ENCODE measurements at places on chromosomes 4 and X. TPM values are rescaled to one million over a fixed set of nuclear protein-coding genes. Genes with fewer than 3 reads are reported as not detected.

Gene RAB33A
- 1.8 TPM for total RNA-seq

Gene GAGE1
- not detected for total RNA-seq

Gene PITX2
- total RNA-seq: 1.0 TPM

Gene CYBB
- total RNA-seq: 43.2 TPM

Gene CXorf49
- not detected for total RNA-seq

Gene RNF150
- 18.4 TPM for total RNA-seq

Gene SLC10A3
- total RNA-seq: 24.2 TPM

Gene PABPC5
- total RNA-seq: 3.8 TPM

Gene DMRTC1
- not detected for total RNA-seq

Gene PDS5A
- 73.3 TPM for total RNA-seq

GRCh38 chr4:166896254-166896653, 338.0 kb downstream of the SPOCK3 start:
- H3K4me3 ChIP-seq: no peak overlapping the region
- no peak for DNase-seq
- no peak overlapping the region for H3K27ac ChIP-seq
- H3K4me1 ChIP-seq: no peaks in the 10 kb centered on the region
- no peaks in the 10 kb centered on the region for H3K27me3 ChIP-seq
- no peaks in the 10 kb centered on the region for H3K36me3 ChIP-seq

GRCh38 chr4:189845145-189845846, 95.4 kb upstream of the FRG1 start:
- H3K27me3 ChIP-seq: no peaks in the 10 kb centered on the region
- H3K4me1 ChIP-seq: no peaks in the 10 kb centered on the region
- no peaks in the 10 kb centered on the region for H3K36me3 ChIP-seq
- no peak overlapping the region for H3K4me3 ChIP-seq

GRCh38 chr4:85084371-85085094, 118.0 kb upstream of the WDFY3 start:
- H3K4me1 ChIP-seq: no peaks in the 10 kb centered on the region
- no peaks in the 10 kb centered on the region for H3K36me3 ChIP-seq
- no peak for DNase-seq
- no peak overlapping the region for H3K4me3 ChIP-seq

DNA sequence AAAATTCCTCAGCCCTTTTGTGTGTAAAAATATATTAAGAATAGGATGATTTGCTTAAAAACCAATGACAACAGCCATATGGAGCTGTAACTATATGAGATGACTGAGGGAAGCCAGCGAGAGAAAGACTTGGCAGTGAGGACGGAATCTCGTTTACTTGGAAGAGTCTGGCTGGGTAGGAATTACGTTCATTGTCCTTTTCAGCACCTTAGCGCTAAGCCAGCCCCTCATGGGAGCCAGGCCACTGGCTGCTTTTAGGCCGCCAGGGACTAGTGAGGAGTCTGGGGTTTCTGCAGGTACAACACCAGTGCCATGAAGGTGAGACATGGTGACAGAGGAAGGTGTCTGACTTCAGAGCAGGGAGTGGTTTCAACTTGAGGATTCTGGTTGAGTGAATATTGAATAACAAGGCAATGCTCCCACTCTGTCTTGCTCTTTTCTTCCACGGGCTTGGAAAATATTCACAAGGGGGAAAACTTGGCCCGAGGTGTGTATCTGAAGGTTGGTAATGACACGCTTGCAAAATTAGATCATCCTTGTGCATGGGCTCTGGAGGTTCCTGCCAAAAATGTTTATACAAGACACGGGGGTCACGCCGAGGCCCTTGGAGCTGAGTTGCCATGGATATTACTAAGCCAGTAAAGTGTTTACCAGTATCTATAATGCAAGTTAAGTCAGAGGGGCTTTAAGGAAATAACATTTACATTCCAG, 17.4 kb downstream of the KLF3 start:
- peaks cover 15% of the 10 kb centered on the region for H3K4me1 ChIP-seq
- H3K27ac ChIP-seq: no peak overlapping the region
- H3K36me3 ChIP-seq: peaks cover 9% of the 10 kb centered on the region
- no peaks in the 10 kb centered on the region for H3K27me3 ChIP-seq
- no peak for DNase-seq

DNA sequence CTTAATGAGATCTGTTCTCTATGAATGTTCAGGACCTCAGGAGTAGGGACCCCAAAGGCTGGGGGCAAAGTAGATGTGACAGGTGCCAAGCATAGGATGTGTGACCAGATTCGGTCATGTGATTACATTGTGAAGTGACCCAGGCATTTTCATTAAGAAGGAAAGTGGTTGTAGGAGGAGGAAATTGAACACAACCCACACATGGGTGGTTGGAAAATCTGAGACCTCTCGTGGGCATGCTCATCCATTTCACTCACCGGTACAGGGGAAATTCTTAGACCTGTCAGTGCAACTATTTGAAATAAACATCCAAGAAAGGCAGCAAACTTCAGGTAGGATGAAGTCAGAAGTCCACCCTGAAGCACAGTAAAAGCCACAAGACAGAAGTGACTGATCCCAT, 43.5 kb upstream of the CD99 start:
- H3K27ac ChIP-seq: no peak overlapping the region
- H3K4me3 ChIP-seq: no peak overlapping the region
- H3K4me1 ChIP-seq: no peaks in the 10 kb centered on the region
- no peaks in the 10 kb centered on the region for H3K27me3 ChIP-seq
- no peaks in the 10 kb centered on the region for H3K36me3 ChIP-seq

DNA sequence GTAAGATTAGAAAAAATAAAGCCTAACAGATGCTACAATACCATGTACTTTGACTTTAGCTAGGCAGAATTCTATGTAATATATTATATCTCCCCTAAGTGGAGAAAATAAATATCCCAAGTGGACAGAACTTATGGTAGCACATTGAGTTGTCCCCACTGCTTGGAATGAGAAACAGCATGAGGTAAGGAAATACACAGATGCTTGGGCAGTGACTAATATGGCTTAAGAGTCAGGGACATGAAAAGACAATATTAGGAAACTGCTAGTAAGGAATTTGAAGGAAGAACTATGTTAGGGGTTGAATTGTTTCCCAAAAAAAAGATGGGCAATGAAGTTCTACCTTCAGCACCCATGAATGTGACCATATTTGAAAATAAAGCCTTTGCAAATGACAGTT, 2265.1 kb downstream of the PCDH7 start:
- no peak overlapping the region for H3K4me3 ChIP-seq
- DNase-seq: no peak
- no peaks in the 10 kb centered on the region for H3K27me3 ChIP-seq
- H3K27ac ChIP-seq: no peak overlapping the region
- H3K4me1 ChIP-seq: no peaks in the 10 kb centered on the region

DNA sequence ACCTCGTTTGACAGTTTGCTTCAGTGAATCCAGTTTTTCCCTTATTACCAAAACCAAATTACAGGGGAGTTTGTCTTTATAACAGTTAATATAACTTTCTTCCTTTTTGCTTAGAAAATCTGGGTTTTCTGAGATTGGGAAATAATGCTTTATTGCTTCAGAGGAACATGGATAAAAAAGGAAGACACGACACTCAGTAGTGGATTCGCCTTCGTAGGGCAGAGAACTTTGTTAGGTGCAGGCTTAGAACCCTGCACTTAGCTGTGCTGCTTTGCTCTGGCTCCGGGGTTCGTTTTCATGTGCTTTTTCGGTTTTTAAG, 188.2 kb downstream of the SOWAHB start:
- H3K4me3 ChIP-seq: no peak overlapping the region
- H3K27me3 ChIP-seq: no peaks in the 10 kb centered on the region
- peaks cover 5% of the 10 kb centered on the region for H3K36me3 ChIP-seq

GRCh38 chrX:17053502-17053901, 107.0 kb downstream of the REPS2 start:
- H3K27ac ChIP-seq: no peak overlapping the region
- H3K27me3 ChIP-seq: no peaks in the 10 kb centered on the region
- no peak overlapping the region for H3K4me3 ChIP-seq
- H3K36me3 ChIP-seq: no peaks in the 10 kb centered on the region

- H3K4me3 ChIP-seq: no peak overlapping the region
- DNase-seq: no peak
- H3K4me1 ChIP-seq: no peaks in the 10 kb centered on the region
- no peaks in the 10 kb centered on the region for H3K36me3 ChIP-seq
- no peak overlapping the region for H3K27ac ChIP-seq
Measured at GRCh38 chr4:121272526-121272925, 108.3 kb downstream of the QRFPR start.

- no peaks in the 10 kb centered on the region for H3K27me3 ChIP-seq
- no peak overlapping the region for H3K4me3 ChIP-seq
- H3K27ac ChIP-seq: no peak overlapping the region
- H3K4me1 ChIP-seq: peaks cover 2% of the 10 kb centered on the region
- H3K36me3 ChIP-seq: no peaks in the 10 kb centered on the region
- DNase-seq: no peak
Measured at GRCh38 chr4:53688186-53688790, 97.0 kb upstream of the LNX1 start.

DNA sequence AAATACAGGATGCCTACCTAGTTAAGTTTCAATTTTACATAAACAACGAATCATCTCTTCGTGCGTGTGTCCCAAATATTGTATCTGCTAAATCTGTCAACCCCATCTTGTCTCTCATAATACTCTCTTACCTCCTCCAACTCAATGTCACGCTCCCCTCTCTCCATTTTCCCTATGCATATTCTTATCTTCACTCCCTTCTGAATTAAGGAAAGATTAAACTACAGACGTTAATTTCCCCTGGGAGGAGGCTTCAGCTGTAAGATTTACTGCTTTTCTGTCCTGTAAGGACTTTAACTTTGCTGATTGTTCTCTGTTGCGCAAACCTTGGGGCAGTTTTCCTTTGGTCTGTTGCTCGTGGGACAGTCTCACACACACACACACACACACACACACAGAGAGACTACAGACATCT, 455 bp upstream of the ABCB7 start:
- no peak for DNase-seq
- H3K27me3 ChIP-seq: no peaks in the 10 kb centered on the region
- no peaks in the 10 kb centered on the region for H3K4me1 ChIP-seq
- H3K36me3 ChIP-seq: no peaks in the 10 kb centered on the region

DNA sequence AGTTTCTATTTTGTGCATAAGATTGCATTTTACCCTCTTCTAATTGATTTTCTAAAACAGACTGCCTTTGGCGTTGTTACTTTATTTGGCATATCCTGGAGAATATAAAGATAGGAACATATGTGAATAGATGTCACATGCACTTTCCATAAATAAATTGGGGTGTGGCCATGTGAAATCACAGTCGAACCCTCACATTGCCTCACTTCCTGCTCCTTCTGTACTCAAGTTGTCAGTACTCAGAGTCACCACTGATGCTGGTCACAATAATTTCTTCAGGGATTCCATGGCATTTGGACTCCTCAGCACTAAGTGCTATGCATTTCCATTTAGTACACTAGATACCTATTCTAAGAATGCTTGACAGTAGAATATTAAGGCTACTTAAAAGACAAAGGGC, 1.4 kb upstream of the EMCN start:
- H3K27ac ChIP-seq: no peak overlapping the region
- no peak for DNase-seq
- H3K27me3 ChIP-seq: no peaks in the 10 kb centered on the region
- no peak overlapping the region for H3K4me3 ChIP-seq

GRCh38 chr4:103786014-103786413, 66.2 kb upstream of the TACR3 start:
- H3K36me3 ChIP-seq: no peaks in the 10 kb centered on the region
- H3K27me3 ChIP-seq: no peaks in the 10 kb centered on the region
- no peak overlapping the region for H3K4me3 ChIP-seq
- H3K27ac ChIP-seq: no peak overlapping the region

DNA sequence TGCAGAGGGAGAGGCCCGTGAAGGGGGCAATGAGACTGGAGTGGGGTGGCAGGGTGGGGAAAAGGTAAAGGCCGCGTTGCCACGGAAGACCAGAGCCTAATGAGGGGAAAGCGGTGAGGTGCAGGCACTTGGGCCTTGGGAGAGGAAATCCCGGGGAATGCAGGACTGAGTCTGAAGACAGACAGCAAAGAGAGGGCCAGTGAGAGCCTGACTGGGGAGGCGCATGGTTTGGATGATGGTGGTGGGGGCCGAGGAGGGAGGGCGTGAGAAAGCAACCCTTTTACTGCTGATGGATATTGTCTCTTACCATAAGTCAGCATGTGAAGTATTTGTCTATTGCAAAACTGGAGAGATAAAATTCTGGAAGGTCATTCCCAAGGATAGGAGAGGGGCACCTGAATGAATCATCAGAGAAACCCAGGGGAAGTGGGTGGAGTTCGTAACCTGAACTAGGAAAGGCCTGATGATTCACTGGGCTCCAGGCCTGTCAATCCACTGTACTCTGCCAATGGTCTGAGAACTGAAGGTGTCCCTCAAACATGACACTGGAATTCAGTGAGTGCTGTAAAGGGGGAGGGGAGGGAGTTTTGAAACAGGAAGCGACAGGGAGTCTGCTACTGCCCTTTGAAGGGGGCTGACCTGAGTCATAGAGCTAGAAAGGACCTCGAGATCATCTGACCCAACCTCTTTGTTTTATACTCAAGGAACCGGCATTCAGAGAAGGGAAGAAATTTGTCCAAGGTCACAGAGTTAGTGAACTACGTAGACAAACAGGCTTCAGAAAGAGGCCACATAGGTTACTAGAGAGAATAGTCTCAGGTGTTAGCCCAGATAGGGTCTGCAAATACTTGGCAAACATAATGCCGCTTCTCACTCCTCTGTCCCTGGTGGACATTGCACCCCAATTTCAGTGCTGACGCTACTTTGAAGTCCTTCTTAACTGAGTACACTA, 52.2 kb downstream of the NALF2 start:
- no peaks in the 10 kb centered on the region for H3K4me1 ChIP-seq
- no peak overlapping the region for H3K4me3 ChIP-seq
- peaks cover 3% of the 10 kb centered on the region for H3K27me3 ChIP-seq
- H3K27ac ChIP-seq: no peak overlapping the region
- DNase-seq: no peak

- no peaks in the 10 kb centered on the region for H3K36me3 ChIP-seq
- H3K4me3 ChIP-seq: no peak overlapping the region
- no peaks in the 10 kb centered on the region for H3K4me1 ChIP-seq
- H3K27me3 ChIP-seq: no peaks in the 10 kb centered on the region
Measured at GRCh38 chr4:94221916-94222315, 14.3 kb downstream of the SMARCAD1 start.

GRCh38 chrX:44943007-44943406, 70.0 kb downstream of the KDM6A start:
- H3K27ac ChIP-seq: no peak overlapping the region
- H3K4me1 ChIP-seq: peaks cover 3% of the 10 kb centered on the region
- no peak for DNase-seq
- H3K27me3 ChIP-seq: no peaks in the 10 kb centered on the region
- H3K36me3 ChIP-seq: no peaks in the 10 kb centered on the region

GRCh38 chr4:145920205-145920604, 18.4 kb downstream of the ZNF827 start:
- no peak overlapping the region for H3K4me3 ChIP-seq
- no peaks in the 10 kb centered on the region for H3K36me3 ChIP-seq

- no peaks in the 10 kb centered on the region for H3K27me3 ChIP-seq
- H3K4me3 ChIP-seq: no peak overlapping the region
- H3K36me3 ChIP-seq: no peaks in the 10 kb centered on the region
- no peak for DNase-seq
Measured at GRCh38 chr4:123478859-123479345, 82.3 kb downstream of the SPRY1 start.

- H3K36me3 ChIP-seq: no peaks in the 10 kb centered on the region
- no peak overlapping the region for H3K27ac ChIP-seq
- H3K4me3 ChIP-seq: peak overlapping the region; percentile 56
- no peaks in the 10 kb centered on the region for H3K27me3 ChIP-seq
- no peaks in the 10 kb centered on the region for H3K4me1 ChIP-seq
Measured at GRCh38 chr4:54234497-54235205, 5.6 kb downstream of the PDGFRA start.
